CD4-positive, alpha-beta T cell treated with Interleukin-2 at 100 ng/mL for 4 hours (primary cell): ENCODE measurements at places on chromosomes 1 and 21.
A peak's percentile ranks its signal among the peaks of the same experiment; 100 is the strongest.

DNA sequence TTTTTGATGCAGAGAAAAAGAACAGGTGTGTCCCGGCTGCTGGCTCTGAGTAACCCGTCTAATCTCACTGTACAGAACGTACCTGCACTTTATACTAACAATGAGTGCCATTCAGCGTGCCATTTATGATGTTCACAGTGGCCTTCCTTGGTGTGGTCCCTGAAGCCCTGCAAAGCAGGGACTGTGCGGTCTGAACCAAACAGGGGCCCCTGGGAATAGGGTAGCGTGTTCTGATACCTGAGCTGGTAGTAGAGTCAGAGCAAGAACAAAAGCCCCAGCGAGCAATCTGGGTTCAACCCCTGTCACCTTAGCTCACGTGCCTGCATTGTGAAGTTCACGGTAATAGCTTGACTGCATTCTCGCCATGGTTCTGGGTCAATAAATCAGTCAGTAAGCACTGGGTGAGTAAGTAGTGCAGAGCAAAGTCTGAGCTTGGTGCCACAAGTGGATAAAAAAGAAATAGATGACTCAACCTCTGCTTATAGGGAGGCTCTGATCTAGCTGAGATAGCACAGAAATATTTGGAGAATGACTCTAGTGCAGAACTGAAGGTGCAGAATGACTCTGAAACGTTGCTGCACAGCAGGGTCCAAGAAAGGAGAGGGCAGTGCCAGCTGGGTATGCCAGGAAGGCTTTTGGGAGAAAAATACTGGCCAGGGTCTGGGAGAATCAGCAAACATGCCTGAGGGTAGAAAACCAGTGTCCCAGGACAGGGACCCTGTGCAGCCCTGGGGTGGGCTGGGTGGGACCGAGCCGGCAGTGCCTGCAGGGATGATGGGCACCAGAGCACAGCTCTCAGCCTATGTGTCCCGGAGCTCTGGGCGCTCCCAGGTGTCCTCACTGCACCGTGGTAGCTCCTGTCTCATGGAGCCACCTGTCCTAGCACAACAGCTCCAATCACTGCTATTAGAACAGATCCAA lies 125.9 kb downstream of the RHOU start:
- DNase-seq: peak; percentile 1

GRCh38 chr1:72412286-72412685 lies 129.9 kb upstream of the NEGR1 start:
- DNase-seq: no peak

DNA sequence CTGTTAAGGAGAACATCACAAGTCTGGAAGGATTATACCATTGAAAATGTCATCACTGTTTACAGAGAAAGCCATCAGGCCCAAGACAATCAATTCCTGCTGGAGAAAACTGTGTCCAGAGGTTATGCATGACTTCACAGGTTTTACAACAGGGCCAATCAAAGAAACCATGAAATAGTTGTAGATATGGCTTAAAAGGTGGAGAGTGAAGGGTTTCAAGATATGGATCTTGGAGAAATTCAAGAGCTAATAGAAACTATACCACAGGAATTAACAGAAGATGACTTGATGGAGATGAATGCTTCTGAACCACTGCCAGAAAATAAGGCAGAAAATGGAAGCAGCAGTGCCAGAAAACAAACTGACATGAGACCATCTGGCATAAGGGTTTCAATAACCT lies 30.2 kb downstream of the USP1 start:
- DNase-seq: no peak

DNA sequence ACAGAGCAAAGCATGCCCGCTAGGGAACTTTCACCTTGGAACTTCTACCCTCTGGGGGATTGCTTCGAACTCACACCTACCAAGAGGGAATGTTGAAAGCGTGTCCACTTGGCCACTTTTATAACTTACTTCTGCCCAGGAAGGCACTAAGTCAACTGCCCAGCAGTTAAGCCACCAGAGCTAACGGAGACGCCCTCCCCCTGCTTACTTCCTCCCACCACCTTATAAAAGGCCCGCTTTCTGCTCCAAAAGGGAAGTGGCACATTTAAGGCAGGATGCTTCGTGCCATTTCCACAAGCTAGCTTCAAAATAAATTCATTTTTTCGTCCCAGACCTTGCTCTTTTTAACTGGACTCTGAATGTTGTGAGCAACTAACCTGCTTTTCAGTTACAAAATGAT lies 3.2 kb upstream of the AK2 start:
- DNase-seq: no peak

DNA sequence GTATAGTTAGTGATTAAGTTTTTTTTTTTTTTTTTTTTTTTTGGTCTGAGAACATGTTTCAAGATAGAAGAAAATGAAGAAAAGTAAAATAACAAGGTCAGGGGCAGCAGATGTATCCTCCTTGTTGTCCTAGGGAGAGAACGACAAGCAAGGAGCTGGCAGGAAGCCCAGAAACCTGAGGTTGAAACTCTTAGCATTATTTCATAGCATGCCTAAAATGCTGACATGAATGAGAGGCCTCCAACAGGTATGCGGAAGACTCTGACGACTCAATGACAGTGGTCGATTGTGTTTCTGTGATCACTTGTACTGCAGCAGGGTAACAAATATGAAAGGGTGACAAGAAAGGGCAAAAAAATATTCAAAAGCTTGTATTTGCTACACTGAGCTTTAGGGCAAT lies 415.9 kb downstream of the PLA2G4A start:
- no peak for DNase-seq

DNA sequence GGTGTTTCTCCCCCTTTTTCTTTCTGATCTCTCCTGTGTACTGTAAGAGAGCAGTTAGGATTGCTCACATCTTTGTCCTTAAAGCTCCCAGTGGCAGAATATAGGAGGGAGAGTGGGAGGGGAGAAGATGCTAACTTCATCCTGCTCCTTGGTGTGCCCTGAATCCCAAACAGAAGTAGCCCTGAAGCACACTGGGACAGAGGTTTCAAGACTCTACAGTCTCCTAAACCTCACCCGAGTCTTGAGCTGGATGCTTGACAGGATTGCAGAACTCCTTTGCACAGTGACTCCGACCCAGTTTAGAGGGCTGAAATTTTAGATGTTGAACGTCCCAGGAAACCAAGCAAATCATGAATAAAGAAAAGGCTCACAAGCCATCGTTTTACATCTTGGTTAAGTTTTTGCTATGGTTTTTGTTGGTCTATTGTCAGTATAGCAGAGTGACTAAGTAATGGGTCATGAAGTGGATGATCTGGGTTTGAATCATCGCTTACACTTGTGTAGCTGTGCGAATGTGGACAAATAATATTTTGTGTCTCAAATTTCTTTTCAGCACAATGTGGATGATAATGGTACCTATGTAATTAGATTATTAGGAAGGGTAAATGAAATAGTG lies 37.5 kb downstream of the XCL2 start:
- no peak for DNase-seq

DNA sequence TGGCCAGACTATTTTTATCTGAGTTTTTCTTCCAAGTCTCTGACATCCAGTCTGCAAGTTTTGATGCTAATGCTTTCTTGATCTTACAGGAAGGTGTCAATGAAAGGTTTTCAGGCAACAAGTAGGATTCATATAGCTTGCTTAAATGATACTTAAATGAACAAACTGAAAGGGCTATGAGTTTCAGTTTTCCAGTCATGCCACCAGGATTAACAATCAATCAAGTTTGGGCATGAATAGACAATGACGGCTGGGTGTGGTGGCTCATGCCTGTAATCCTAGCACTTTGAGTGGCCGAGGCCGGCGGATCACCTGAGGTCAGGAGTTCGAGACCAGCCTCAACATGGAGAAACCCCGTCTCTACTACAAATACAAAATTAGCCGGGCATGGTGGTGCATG lies 34.3 kb upstream of the SLC16A1 start:
- no peak for DNase-seq

DNA sequence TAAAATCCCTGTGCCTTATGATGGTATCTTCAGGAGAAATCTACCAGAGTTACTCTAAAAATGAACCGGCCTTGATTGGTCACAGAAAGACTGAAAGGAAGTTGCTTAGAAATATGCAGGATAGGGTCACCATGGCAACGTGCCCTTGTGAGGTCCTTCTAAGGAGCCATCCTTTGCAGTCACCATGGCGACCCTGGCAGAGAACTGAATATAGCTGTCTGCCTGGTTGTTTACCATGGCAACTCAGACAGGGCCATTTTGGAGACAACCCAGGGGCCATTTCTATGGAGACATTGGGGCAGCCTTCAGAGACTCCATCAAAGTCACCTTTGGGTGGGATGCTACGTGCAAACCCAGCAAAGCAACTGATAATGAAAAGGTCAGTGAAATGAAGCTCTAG lies 43.0 kb downstream of the SNX7 start:
- DNase-seq: no peak

GRCh38 chr1:202158810-202159533 lies 1.4 kb downstream of the PTPN7 start:
- DNase-seq: no peak
